ENCODE measurements at places on chromosomes 13 and 19.
A peak's percentile ranks its signal among the peaks of the same experiment; 100 is the strongest.

GRCh38 chr19:56111601-56112312, 9.3 kb downstream of the ZNF787 start:
- no peak for DNase-seq

GRCh38 chr13:62407871-62408270, 992.2 kb upstream of the PCDH20 start:
- no peak for DNase-seq

DNA sequence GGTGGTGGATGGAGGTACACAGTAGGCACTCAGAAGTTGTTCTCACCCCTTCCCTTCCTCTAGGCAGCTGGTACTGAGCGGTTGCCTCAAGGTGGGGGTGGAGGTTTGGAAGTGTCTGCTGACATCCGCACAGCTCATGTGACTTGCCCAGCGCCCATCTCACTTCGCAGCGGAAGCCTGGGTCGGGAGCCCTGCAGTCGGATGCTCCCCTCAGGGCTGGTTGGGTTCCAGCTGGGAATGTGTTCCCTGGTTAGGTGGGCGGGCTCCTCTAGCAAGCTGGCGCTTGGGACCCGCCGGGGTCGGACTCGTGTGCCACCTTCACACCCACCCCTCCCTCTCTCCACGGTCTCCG, 10.2 kb downstream of the PPP1R37 start:
- DNase-seq, result peak; percentile 74

DNA sequence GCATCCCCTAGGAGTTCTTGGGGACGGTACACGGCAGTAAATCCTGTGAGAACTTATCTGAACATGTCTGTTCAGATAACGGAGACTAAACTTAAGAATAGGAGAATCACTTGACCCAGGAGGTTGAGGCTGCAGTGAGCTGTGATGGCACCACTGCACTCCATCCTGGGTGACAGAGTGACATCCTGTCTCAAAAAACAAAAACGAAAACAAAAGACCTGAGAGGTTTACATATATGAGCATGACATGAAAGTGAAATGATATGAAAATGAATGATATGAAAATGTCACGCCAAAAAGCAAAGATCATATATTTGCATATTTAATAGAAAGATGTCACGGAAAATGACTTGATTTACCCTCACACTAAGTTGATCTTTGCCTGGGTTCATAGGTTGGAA, 5.8 kb downstream of the ZNF175 start:
- DNase-seq, result no peak

GRCh38 chr19:19552798-19553197, 14.7 kb downstream of the CILP2 start:
- DNase-seq, result no peak
